ENCODE measurements at places on chromosomes 7 and 10.
A peak's percentile ranks its signal among the peaks of the same experiment; 100 is the strongest.

- DNase-seq: peak; percentile 67
Measured at GRCh38 chr7:101390901-101391301, 28.2 kb downstream of the COL26A1 start.

DNA sequence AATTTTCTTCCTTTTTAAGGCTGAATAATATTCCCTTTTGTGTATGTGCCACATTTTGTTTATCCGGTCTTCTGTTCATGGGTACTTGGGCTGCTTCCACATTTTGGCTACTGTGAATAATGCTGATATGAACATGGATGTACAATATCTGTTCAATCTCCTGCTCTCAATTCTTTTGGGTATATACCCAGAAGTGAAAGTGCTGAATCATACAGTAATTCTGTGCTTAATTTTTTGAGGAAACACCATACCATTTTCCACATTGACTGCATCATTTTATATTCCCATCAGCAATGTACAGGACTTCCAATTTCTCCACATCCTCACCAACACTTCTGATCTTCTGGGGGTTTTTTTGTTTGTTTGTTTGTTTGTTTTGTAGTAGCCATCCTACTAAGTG is 135.0 kb upstream of the INHBA start:
- no peak for DNase-seq

- no peak for DNase-seq
Measured at GRCh38 chr7:120628251-120628650, 229.7 kb downstream of the TSPAN12 start.

DNA sequence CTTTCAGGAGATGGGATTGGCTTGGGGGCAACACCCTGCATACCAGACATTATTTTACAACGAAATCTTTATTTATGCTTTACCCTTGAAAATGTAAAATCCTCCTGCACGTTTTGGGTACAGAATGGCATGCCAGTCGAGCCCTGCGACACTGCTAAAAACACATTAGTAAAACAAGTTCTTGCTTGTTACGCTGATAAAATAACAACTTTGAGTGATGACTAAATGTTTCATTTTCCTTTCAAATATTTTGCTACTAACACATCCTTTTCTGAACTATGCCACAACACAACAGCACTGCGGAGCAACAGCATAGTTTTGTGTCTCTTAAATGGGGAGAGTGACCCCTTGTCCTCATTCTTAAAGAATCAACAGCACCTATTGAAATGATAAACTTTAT is 76.0 kb upstream of the SEMA3D start:
- DNase-seq: no peak

DNA sequence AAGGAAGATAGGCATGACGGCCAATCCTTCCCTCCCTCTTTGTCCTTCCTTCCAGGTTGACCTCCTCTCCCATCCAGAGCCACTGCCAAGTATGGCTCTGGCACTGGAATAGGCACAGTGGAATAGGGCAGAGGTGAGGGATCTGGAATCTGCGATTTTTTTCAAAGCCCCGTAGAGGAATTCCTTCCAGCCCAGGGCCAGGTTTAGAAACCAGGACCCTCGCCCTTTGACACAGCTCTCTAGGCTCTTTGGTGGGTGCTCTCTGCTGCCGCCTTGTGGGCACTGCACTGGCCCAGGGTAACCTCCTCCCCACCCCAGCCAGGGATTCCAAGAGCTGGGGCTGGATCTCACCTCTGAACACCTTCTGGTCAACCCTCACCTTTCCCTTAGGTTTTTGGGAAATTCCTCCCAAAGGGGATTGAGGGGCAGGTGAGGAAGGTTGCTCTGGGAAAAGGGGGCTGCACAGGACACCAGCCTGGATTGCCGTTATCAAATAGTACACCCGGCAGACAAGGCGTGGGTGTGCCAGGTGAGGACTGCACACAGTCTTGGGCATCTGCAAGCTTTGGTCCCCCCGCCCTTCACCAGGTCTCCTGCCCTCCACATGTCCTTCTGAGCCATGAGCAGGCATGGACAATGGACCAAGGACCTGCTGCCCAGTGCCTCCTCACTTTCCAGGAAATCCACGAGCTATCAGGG is 22.8 kb downstream of the C10orf105 start:
- DNase-seq: peak; percentile 26

DNA sequence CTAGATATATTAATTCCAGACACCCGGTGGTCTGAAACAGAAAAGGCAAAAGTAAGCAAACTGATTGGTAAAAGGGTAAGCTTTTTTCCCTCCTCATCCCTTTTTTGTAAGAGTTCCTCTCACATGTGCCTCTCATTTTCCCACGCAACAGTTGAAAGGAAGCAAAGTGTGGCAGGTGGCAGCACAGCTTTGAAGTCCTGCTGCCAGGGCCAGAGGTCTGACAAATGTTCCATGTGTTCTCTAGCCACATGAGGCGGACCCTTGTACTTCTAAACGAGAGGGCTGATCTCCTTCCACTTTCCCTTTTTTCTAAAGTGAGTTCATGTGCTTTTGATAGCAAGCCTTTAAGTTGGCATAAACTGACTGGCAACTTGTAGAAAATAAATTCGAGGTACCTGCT is 217.5 kb downstream of the POLR1F start:
- no peak for DNase-seq

DNA sequence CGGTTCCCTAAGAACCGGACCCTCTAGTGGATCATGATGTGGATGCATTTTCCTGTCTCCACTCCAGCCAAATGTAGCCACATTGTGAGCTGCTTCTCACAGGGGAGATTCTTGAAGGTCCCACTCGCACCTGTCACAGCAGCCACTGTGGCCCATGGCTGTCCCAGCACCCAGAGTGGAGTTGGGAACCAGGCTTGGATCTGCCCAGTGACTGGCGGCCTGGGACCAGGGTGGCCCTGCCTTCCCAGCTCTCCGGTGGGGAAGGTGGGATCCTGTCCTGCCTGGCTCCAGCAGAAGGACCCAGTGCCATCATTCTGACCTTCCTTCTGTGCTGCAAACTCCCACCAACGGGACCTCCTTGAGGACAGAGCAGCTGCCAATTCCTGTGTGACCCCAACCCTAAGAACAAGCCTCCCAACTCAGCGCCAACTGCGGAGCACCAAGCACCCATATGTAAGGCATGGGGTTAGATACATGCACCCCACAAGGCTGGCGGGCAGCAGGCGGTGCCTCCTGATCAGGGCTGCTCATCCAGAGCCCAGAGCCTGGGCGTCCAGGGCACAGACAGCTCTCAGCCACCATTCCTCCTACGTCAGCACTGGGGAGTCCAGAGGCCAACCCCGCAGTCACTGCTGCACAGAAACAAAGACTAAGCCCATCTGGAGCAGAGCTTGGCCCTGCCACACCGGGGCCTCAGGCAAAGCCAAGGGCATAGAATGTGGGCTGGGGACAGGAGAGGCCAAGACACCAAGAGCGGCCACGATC is 28.8 kb downstream of the EBF3 start:
- DNase-seq: no peak

GRCh38 chr10:59954296-59954695 is 47.9 kb upstream of the CCDC6 start:
- DNase-seq: no peak

DNA sequence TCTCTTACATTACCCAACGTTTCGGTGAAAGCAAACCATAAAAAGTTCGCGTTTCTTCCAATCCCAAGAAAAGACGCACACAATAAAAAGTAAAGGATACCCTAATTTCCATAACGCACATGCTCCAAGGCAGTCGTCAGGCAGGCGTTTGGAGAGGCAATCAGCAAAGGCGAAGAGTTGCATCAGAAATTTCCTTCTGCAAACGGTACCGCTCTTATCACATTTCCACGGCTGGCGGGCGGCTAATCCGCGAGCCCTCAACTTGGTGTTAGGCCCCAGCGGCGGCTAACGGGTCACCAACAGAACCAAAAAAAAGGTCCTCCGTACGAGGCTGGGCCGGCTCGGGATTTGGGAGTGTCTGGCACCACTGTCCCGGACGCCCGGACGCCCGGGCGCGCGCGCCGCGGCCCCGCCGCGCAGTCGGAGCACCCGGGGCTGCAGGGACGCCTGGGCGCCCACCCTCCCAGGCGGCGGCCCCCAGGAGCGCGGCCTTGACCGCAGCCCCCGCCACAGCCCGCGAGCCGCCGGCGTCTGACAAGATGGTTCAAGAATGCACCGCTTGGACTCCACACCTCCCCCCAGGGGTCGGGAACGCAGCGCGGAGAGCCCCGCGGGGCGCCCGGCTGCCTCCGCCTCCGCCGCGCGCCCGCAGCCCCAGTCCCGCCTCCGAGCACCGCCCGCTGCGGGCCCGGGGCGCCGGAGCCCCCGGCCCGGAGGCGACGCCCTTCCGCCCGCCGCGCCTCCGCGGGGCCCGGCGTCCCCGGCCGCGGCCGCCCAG is 9.8 kb upstream of the GRB10 start:
- DNase-seq: no peak

Data from Jurkat, Clone E6-1 (cell line).